ENCODE measurements at places on chromosomes 1 and 21.
A peak's percentile ranks its signal among the peaks of the same experiment; 100 is the strongest.

DNA sequence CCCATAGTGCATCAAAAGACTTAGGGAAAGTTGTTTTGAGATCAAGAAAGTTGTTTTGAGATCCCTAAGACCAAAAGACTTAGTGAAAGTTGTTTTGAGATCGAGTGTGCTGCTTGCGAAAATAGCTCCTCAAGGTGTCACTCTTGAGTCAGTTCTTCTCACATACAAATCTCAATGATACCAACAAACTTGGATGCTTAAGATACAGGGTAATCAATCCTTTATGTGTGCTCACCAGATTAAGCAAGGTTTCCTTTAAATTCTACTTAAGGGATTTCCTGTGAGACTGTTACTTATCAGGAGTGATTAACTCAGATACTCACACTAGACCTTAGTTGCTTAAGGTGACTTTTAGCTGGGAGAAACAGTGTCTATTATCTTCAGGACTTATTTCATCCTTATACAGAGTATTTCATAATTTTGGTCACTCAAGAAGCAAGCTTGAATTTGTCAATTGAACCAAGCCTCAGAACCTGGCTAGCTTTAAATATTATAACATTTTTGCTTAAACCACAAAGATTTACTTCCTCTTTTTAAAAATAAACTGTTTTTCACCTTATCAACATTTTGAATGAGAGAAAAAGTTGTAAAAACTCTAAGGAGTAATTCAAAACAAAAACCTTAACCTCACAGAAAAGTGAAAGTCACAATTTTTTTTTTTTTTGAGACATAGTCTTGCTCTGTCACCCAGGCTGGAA, 8.0 kb upstream of the RLF start:
- DNase-seq, result peak; percentile 34

DNA sequence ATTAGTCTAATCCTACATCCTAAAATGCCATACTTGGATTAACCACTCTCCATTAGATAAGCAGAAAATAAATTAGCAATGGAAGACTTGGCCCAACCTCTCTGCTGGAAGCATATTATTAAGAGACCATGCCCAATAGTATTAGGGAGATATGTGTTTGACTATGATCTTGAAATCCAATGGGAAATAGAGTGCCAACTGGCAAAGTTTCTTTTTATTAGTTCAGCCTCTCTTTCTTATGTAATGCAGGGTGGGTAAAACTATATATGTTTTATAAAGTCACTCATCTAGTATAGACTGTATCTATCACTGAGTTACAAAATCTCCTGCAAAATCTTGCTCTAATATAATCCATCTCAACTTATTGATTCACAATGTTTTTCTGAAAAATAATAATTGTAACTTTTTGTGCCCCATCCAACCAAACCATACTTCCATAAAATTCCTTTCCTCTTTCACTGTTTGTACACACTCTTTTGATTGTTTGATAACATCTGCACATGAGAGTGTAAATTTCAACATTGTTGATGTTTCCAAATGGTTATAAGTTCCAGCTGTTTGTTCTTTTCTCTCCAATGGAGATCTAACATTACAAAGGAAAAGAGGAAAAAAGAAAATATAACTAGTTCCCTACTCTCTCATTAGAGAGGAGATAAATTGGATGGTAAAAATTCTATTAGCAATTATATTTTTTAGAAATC, 408.1 kb upstream of the ADGRL2 start:
- no peak for DNase-seq

DNA sequence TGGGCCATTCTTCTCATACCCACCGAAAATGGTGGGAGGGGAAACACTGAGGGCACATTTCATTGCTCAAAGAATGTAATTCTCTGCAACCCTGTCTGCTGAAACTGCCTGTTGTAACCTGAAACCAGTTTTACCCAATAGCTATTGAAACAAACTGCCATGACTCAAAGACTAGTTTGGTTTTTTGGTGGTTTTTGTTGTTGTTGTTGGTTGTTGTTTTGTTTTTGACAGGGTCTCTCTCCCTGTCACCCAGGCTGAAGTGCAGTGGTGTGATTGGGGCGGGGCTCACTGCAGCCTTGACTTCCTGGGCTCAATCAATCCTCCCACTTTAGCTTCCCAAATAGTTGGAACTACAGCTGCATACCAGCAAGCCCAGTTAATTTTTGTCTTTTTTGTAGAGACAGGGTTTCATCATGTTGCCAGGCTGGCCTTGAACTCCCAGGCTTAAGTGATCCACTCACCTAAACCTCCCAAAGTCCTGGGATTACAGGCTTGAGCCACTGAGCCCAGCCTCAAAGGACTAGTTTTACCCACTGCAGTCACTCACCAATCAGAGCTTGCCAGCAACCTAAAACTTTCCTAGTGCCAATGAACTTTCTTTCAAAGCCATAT, 2.1 kb upstream of the IPP start:
- no peak for DNase-seq

- DNase-seq, result no peak
Observed at GRCh38 chr1:19059773-19060172, 103.3 kb upstream of the IFFO2 start.

- DNase-seq, result no peak
Observed at GRCh38 chr1:93207211-93207610, 26.7 kb downstream of the CCDC18 start.

DNA sequence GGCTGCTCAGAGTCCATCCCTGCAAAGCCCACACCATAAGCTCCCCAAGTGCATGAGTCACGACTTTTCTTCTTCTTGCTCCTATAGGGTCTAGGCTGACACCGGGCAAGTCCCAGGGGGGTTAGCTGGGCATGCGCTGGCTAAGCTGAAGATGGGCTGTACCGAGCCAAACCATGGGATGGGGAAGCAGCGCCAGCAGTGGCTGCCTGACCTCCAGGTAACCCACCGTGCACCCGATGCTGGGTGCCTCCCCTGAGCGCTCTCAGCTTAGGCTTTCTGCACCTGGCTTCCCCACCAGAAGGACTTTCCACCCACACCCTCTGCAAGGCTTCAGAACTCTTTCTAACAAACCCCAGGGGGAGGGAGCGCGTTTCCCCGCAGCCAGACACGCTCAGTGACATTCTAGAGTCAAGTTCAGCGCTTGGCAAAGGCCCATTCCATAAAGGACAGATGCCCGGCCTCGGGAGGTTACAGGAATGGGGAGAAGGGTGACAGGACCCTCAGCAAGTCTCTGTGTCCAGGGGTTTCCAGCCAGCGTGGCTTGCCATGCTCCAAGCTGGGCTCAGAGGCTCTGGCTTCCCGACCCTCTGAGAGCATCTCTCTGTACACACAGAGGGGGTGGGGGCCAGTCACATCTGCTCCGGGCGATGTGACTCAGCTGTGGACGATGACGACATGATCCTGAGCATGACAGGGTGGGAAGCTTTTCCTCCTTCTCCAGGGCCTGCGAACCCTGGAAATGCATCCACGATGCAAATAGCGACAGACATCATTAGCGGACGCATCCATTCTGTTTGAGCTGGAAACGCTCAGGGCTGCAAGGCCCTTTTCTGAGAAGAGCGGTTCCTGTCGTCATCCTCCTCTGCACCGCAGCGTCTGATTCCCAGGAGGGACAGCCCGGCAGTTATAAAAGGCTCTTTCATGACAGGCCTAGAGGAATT, 107.8 kb downstream of the SIK1 start:
- DNase-seq, result no peak

DNA sequence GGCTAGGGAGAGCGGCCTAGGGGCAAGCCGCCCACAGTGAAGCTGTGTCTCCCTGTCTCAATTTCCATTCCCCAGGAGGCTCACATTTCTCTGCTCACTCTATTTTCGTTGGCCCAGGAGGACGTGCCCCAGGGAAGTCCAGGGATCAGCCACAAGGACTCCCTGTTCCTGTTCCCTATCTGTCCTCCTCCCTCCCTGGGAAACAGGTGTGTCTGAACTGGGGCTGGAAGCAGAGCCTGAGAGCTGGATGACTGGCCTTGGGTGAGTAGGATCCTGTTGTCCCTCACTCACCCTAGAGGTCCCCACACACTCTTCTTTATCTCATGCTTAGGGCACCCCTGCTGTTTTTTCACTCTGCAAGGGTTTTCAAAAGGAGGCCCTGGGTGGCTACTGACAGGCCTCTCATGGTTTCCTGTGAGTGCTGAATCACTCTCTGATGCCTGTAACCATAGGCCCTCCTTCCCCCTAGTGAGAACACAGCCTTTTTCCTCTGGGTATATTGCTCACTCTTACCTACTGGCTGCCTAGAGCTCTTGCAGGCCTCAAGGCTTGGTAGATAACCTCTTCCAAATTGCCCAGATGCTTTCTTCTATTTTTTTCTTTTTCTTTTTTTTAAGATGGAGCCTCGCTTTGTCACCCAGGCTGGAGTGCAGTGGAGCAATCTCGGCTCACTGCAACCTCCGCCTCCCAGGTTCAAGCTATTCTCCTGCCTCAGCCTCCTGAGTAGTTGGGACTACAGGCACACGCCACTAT, 3.3 kb upstream of the UTP11 start:
- no peak for DNase-seq

DNA sequence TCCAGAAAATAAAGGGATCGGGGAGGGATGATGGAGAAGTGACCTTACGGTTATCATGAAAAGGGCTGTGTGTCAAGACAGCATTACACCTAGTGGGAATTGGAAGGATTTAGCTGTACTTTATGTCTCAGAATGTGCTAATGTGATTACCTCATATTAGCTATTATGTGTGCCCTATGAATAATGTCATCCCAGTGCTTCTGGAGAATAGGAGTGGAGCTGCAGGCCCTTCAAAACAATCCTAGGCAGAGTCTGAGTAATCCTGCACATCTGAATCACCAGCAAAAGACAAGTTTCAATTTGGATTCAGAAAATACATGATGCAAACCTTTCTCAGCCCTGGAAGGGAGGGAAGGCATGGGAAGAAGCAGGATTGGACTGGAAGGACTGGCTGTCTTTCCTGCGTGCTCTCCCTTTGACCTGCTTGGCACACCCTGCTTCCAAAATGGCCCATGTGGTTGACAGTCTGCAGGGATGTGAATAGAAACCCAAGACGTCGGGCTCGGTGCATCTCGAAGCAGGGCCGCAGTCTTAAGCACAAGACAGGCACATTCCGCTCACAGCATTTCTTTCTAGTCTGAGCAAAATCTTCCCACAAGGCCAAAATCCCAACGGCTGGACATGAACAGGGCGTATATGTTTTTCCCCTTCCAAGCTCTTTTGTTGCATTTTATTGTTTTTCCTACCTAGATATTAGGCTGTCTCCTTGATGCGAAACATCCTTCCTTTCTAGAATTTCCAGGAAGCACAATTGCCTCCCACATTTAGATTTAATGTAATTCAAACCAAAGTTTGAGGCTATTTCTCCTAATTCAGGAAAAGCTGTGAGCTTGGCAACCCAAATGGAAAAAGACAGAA, 54.3 kb upstream of the TARBP1 start:
- no peak for DNase-seq

DNA sequence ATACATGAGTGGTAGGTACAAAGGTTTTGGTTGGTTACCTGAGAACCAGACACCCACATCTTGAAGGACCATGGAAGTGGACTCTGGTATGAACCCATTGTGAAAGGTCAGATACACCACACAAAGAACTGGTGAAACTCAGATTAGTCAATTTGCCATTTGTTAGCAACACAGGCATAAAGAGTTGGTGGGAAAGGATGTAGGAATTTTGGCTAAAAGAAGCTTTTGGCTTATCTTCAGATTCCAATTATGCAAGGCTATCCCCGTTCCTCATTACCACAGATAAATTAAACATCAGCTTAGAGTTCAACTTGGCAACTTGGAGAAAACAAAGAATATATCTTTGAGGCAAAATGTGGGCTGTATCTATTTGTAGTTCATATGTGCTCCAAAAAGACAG, 87.0 kb upstream of the IRF2BP2 start:
- no peak for DNase-seq

DNA sequence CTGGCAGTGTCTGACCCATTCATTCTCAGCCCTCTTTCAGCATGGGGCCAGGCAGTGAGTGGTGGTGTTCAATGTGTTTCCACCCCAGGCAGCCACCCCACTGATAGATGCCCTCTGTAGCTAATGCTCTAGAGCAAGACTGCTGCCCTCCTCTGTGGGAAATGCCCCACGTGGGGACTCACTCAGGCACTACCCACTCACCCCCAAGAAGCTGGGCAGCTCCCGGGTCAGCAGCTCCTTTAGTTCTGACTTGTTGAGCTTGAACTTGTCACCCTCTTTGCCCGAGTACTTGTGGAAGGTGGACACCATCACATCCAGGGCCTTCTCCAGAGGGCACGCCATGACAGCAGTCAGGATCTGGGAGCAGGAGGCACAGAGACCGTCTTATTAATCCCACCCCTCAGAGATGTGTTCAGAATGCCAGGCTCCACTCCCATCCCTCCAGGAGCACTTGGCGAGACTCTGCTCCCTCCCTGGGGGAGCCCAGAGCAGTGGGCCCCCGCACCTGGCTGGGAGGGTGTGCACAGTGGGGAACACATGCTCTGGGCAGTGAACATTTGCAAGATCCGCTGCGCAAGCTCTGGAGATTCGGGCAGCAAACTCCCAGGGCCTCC, 1.0 kb downstream of the S100A4 start:
- no peak for DNase-seq

- no peak for DNase-seq
Observed at GRCh38 chr1:244778344-244778743, 57.1 kb upstream of the COX20 start.

GRCh38 chr1:44808938-44809917, 905 bp downstream of the BTBD19 start:
- DNase-seq, result no peak

DNA sequence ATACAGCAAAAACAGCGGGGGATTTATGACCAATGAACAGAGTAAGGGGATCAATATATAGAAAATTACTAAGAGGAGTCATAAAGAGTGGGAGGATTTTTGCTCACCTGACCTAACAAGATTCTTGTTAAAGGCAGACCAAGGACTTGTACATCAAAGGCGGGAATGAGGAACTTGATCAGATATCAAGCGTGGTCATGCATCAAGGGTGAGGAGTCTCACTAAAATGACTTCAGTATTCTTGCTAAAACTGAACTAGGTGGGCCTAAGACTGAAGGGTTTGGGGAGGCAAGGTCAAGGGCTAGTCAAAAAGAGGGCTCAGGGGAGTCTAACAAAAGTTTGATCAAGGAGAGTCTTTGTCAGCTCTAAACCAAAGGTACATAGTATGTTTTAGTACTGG, 2.1 kb downstream of the MOV10 start:
- no peak for DNase-seq

GRCh38 chr1:203131548-203132200, 4.1 kb downstream of the ADORA1 start:
- DNase-seq, result no peak

DNA sequence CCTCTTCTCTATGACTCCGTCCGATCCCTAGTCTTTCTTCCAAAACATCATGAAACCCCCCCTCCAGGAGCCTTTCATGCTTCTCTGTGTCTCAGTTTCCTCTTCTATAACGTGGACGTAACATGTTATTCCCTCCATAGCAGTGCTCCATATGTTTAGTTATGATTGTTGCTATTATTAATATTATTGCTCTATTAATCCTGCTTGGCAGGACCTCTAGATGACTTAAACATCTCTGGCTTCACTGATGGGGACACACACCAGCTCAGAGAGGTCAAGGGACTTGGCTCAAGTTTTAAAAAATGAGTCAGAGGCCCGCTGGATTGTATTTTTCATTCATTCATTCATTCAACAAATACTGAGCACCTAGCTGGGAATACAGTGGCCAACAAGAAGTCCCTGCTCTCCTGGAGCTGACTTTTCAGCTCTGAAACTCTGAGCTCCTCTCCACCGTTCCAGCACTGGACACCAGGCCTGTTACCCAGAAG, 404 bp upstream of the CPLANE2 start:
- no peak for DNase-seq
